NCI-H524 (cell line): ENCODE measurements at places on chromosomes 6 and 20.

DNA sequence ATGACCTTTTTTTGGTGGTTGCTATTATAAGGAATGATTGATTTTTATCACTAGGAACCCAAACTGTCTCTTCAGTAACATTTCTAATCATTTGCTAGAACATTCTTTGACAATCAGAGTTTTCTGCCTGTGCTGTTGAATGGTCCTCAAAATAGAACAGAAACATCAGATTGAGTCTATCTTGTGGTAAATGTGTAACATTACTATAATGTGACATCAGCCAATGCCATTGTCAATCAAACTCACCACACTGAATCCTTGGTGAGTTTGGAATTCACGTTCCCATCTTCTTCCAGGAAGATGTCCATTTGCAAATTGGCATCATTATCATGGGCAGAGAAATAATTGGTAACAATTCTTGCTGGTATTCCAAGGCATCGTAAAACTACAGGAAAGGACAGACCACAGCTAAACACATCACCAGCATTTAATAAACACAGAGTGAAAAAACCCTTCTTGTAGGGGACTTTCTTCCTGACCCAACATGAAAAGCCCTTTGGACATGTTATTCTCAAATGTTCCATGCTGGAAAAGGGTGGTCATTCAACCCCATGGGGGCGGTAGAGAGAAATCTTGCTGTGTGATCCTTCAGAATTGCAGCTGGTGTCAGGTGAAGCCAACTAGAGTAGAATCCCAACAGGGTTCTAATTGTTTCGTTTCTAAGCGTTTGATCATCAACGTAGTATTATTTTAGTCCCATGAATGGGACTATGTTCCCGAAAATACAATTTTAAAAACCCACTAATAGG lies 98.5 kb downstream of the F13A1 start:
- DNase-seq: peak; percentile 11

DNA sequence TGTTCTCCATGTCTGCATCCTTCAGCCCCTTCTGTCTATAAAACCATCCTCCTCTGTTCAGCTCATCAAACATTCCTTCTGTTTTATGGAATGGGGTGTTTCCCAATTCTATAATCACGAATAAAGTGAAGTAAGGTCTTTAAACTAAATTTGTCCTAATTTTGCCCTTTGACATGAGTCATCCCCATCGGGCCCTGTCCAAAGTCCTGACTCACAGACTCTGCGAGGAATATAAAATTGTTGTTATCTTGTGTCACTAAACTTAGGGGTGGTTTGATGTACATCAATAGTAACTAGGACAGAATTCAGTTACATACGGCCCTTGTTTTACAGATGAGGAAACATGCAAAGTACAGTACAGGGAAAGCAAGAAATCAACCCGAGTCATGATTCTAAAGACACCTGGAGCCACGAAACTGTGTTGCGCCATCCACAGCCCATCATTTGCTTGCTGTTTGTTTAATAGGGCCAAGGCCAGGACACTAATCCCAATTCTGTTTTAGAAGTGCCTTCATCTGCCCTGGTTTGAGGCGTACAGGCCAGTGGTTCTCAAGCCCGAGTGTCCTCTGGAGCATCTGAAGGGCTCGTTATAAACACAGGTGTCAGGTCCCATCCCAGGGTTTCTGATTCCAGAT lies 2.8 kb downstream of the ACSS1 start:
- no peak for DNase-seq

GRCh38 chr20:36779656-36780025 lies 6.1 kb upstream of the DSN1 start:
- DNase-seq: no peak

DNA sequence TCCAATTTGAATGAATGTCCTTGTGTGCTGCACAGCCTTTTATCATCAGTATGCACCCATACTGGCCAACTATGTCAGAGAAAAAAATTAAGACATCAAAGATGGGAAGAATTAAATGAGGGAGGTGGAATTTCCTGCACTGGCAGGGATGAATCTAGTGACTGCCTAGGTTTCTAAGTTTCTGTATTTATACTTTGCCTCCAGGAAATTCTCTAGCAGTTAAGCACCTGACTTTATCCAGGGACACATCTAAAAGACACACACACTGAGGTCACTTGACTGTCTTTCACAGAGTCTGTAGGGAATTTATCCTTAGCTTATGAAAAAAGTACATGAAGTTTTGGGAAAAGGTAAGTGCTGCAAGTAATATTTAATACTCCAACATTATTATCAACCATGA lies 636.5 kb upstream of the PTCHD4 start:
- no peak for DNase-seq

- DNase-seq: no peak
Measured at GRCh38 chr6:135267085-135267484, 86.0 kb downstream of the MYB start.

DNA sequence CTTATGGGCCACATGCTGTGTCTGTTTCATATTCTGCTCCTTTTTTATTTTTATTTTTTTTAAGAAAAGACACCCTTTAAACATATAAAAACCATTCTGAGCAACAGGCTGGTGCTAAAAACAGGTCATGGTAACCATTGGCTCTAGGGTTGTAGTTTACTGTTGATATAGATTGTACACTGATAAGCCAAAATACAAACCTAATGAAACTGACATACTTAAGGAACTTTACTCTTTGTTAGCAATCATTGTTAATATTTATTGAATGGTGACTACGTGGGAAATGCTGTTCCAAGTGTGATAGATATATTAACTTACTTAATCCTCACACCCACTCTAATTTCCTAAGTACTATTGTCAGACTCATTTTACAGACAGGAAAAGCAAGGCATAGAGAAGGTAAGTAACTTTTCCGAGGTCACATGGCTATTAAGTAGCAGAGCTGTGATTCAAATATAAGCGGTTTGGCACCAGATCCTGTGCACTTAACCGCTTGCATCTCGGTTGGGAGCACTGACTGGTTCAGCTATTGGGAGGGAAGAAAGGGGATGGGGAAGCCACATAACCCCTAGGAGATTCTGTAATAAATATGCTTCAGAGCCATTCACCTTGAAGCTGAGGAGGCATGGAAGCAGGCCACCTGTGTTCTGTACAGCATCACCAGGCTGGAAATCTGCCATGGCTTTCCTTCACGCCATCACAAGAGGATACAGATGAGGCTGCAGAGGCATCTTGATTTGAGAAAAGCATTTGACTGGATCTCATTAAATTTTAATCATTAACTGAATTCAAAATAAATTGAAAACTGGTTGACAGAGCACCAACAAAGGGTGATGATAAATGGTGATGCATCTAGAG lies 4.9 kb downstream of the TRAF3IP2 start:
- DNase-seq: no peak

DNA sequence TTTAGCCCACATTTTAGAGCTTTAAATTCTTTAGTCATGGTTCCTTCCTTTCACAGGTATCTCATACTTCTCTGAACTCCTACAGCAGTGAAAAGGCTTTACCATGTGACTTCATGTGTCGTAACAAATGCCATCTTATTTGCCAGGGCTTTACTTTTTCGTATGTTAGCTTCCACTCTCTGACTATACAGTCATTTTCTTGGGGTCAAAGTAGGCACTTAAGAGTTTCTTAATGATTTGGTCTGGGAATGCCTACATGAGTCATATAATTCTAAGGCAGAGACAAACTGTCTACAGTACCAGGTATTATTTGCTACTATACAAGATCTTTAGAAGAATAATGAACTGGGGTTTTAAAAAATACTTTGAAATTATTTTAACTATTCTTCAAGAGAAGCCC lies 15.0 kb downstream of the RAB23 start:
- DNase-seq: no peak

GRCh38 chr20:33781133-33781532 lies 30.0 kb upstream of the CHMP4B start:
- DNase-seq: no peak

- DNase-seq: no peak
Measured at GRCh38 chr6:37311741-37312473, 41.9 kb upstream of the RNF8 start.

DNA sequence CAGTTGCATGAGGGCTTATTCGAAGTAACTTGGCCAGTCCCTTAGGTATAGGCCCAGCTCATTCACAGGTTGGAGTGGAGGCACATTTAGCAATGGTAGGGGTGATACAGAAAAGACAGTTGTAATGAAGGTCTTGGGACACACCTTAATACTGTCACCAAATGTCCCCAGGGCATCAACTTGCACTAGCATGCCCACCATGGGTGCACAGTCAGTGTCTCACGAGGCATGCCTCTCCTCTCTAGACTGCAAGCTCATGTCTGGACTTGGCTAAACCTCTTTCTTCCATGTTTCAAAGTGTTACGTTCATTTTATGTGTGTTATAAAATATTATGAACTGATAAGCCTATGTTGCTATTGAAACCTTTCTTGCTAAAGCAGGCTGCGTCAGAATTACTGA lies 124.0 kb upstream of the ECI2 start:
- DNase-seq: no peak

- no peak for DNase-seq
Measured at GRCh38 chr6:135438907-135439535, 58.5 kb downstream of the AHI1 start.

- DNase-seq: peak; percentile 95
Measured at GRCh38 chr6:97626671-97627441, 343.8 kb upstream of the MMS22L start.

DNA sequence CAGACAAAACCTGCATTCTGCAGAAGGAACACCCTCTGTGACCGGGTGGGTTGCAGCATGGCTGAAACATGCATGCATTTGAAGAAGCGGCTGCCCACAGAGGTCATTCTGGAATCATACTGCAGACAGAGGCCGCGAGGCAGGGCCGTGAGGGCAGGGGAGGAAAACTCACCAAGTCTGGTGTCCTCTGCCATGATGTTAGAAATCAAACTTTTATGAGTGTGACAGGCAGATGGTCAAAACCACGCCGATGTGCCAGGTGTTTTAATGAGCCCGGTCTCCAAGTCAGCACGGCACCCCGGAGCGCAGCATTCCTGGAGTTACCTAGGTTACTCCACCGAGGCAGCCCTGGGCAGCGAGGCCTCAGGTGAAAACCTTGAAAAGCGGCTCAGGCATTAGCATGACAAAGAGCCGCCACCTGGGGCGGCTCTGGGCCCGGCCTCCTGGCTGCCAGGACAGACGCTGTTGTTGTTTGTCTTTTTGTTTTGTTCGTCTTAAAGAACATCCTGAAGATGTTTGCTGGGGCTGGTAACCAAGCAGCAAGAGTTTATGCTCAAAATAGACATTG lies 255.6 kb downstream of the ERMARD start:
- DNase-seq: no peak

DNA sequence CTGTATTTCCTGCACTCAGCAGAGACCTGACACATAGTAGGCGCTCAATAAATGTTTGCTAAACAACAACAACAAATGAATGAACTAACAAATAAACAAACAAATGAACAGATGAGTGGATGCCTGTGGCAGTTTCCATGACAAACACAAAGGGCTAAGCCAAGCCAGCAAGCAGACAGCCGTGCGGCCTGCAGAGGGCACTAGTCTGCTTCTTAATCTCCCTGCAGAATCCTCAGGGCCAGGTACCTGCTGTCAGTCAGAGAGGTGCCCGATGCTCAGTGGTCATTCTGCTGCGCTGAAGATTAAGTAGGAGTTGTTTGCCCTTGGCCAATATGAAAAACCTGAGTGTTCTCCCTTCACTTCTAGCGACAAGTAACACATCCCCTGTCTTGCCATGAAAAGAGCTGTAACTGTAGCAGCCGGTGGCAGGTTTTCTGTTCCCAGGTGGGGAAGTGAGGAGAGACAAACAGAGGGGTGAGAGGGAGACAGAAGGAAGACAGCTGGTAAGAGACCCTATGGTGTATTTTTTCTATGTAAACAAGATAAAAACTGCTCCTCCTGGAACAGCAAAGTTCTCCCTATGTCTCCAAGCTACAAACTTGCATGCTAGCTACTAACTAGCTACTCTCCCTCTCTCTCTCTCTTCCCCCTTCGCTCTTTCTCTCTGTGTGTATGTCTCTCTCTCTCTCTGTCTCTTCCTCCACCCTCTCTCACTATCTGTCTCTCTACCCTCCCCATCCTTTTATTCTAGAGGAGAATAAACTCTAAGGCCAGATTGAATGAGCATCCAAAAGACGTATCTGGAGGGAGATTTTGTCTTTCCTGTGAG lies at the start of gene MC3R:
MC3R (plus strand) TSS at position 779 of the 829 bp plus-strand sequence. CDS start 112 bp downstream, outside the sequence.
- peak; percentile 46 for DNase-seq

DNA sequence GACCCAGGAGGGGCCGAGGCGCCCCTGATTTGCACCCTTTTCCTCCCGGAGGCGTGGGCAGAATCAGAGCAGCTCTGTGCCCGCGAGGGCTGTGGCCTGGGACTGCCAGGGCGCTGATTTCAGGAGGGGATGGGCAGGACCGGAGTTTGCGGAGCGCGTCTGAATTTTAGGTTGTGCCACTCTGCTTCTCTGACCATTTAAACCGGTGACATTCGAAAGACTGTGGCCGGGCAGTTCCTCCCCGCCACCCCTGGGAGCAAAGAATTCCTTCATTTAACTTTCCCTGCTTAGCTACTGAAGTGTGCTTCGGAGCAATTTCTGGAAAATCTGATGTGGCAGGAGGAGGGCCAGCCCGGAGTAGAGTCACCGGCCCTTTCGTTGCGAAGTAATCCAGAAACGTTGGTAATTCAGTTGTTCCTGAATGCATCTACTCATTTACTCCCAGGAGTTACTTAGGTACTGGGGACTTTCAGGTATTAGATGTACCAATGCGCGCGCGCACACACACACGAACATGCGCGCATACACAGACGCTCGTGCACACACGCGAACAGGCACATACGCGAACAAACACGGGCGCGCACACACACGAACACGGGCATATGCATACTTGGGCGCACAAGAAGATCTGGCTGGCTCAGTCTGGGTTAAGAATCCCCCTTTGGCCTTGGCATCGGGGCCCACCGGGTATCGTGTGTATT lies 568 bp downstream of the CCDC170 start:
- peak; percentile 47 for DNase-seq

DNA sequence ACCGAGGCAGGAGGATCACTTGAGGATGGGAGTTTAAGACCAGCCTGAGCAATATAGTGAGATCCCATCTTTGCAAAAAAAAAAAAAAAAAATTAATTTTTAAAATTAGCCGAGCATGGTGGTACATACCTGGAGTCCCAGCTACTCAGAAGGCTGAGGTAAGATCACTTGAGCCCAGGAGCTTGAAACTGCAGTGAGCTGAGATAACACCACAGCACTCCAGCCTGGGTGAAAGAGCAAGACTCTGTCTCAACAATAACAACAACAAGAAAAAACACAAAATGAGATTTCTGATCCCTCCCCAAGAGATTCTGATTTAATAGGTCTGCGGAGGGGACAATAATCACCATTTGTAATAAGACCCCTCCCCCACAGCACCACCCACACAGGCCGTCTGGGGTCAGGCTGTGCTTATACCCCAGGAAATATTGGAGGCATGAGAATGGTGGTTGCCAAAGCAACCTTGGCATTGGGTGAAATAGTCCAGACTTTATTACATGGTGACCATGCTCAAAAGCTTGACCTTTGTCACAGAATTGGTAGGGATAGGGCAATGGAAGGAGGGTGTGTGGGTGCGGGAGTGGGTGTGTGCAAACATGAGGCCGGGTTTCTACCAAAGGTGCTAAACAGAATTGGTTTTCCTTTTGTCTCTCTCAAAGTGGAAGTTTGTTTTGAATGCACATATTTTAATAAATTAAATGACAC lies 24.4 kb upstream of the ADTRP start:
- DNase-seq: no peak

GRCh38 chr6:168039849-168040248 lies 39.2 kb downstream of the FRMD1 start:
- DNase-seq: no peak

GRCh38 chr20:20837574-20838021 lies 125.2 kb upstream of the RALGAPA2 start:
- peak; percentile 74 for DNase-seq
